ENCODE measurements at places on chromosomes 1 and 21.
A peak's percentile ranks its signal among the peaks of the same experiment; 100 is the strongest.

DNA sequence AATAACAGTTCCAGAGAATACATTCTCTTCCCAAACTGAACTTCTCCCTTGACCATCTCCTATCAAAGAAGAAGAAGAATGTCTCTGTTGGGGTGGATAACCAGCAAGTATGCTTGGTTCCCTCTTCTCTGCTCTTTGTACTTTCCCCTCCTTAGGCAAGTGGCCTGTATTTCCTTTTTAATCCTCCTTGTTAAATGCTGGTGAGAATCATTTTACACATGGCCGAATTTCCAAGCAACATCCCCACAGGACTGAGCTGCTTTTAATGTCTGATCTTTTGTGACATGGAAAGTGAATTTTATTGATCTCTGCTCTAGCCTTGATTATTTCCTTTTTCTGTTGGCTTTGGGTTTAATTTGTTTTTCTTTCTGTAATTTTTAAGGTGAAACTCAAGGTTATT lies 336.7 kb downstream of the DUSP10 start:
- DNase-seq: no peak

DNA sequence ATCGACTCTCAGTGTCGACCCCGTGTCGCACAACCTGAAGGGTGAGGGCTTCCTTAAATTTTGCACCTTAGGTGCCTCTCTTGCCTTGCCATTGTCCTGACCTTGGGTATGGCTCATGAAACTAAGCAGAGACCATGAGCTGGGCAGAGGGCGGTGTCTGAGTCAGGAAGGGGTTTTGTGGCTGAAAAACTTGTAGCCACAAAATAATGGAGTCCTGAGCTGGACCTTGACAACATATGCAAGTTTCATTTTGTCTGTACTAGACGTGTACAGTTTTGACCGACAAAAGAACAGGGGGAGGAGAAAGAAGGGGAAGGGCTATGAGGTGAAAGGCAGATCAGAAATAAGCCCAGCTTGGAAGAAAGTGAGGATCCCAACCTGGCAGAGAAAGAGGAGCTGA lies 8.3 kb upstream of the RUNX1 start:
- DNase-seq: no peak

- peak; percentile 59 for DNase-seq
Measured at GRCh38 chr1:8314346-8315280, 3.3 kb upstream of the SLC45A1 start.

- peak; percentile 82 for DNase-seq
Measured at GRCh38 chr1:155479205-155479604, 83.4 kb downstream of the ASH1L start.

GRCh38 chr1:35932158-35932636 lies 1.3 kb downstream of the AGO3 start:
- DNase-seq: no peak

DNA sequence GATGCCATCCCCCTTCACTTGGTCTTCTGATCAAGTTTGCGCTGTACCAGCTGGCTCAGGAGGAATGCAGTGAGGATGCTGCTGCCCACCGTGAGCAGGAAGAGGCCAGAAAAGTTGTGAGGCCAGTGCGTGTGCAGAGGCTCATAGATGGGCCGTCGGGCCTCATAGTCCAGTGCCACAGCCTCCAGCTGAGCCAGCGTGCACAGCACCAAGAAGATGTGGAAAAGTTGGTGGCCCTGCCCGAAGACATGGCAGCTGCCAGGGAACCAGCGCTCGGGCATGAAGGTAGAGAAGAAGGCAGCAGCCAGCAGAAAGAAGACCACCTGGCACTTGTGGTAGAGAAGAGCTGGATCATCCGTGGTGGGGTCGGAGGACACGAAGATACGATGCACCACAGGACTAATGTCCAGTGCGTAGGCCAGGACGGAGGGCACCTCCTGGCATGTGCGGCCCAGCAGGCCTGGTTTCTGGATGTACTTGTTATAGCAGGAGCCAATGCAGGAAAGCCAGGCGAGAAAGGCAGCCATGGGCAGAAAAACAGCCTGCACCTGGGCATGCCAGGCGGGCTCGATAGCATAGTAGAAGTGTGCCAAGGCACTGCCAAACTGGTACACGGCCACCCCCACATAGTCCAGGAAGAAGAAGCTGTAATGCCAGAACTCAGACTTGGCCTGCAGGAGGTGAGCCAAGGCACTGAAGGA lies 3.7 kb upstream of the AUNIP start:
- DNase-seq: no peak

GRCh38 chr1:225482421-225482950 lies 54.6 kb upstream of the LBR start:
- no peak for DNase-seq

- peak; percentile 32 for DNase-seq
Measured at GRCh38 chr21:31173881-31174555, 135.7 kb upstream of the KRTAP19-8 start.

DNA sequence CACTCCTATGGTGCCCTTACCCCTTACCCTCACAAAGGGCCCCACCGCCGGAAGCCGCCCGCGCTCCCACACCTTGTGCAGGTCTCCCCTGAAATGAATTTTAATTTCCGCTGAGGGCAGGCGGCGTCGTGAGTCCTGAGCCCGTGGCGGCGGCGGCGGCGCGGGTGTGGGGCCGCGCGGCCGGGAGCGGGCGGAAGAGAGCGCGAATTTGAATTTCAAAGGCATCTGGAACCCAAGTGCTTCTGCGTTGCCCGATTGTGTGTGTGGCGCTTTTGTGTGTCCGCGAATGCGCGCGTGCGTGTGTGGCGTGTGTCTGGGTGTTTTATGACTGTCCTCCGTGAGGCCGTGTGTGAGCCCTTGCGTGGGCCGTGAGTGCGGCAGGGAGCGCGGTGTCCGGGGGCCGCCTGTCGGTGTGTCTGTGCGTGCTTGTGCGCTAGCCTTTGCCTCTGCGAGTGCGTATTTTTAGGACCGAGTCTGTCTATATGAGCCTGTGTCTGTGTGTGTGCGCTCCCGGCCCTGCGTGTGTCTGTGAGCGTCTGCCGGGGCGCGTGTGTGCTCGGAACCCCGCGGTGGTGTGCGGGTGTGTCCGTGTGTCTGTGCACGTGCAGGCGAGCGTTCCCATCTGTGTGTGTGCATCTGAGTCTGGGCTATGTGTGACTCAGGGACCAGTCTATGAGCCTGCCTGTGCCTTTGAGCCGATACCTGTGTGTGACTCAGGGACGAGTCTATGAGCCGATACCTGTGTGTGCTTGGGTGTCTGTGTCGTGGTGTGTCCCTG lies 7.9 kb upstream of the ADGRB2 start:
- DNase-seq: no peak

DNA sequence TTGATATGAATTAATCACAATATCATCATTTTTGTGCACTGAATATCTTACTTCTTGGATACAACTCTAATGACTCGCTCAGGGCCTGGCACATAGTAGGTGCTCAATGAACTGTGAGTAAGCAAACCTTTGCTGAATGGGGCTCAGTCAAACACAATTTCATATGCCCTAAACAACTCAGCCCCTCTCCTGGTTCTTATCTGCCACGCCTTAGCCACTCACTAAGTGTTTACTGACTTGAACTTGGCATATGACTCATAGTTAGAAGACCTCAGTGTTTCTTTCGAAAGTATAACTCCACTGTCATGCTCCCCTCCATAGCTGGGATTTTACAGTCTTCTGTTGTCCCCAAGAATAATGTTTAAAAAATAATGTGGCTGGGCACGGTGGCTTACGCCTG lies 4.8 kb upstream of the IFNLR1 start:
- DNase-seq: peak; percentile 91

GRCh38 chr1:168692472-168692871 lies 36.5 kb downstream of the DPT start:
- DNase-seq: no peak

GRCh38 chr1:91736146-91736714 lies 149.7 kb downstream of the TGFBR3 start:
- no peak for DNase-seq

- DNase-seq: no peak
Measured at GRCh38 chr1:39372105-39372504, 119.3 kb upstream of the BMP8A start.

GRCh38 chr1:110676970-110677369 lies 2.2 kb upstream of the KCNA3 start:
- DNase-seq: no peak

DNA sequence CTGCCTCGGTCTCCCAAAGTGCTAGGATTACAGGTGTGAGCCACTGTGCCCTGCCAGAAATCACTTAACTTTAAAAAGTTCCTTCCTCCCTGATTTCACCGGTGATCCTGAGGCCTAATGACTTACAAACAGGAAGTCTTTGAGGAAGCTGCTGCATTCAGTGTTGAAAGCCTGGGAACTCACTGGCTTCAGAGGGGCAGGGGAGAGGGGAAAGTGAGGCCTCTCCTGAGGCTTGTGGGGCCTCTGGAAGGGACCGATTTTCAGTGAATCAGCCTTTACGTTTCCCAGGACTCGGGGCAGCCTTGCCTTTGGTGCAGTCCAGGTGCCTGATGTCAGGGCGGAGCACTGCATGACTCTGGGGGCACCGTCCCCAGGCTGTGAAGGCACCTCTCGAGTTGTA lies 30.1 kb upstream of the ARHGEF10L start:
- peak; percentile 54 for DNase-seq

- no peak for DNase-seq
Measured at GRCh38 chr1:156658945-156659574, 17.1 kb downstream of the BCAN start.

DNA sequence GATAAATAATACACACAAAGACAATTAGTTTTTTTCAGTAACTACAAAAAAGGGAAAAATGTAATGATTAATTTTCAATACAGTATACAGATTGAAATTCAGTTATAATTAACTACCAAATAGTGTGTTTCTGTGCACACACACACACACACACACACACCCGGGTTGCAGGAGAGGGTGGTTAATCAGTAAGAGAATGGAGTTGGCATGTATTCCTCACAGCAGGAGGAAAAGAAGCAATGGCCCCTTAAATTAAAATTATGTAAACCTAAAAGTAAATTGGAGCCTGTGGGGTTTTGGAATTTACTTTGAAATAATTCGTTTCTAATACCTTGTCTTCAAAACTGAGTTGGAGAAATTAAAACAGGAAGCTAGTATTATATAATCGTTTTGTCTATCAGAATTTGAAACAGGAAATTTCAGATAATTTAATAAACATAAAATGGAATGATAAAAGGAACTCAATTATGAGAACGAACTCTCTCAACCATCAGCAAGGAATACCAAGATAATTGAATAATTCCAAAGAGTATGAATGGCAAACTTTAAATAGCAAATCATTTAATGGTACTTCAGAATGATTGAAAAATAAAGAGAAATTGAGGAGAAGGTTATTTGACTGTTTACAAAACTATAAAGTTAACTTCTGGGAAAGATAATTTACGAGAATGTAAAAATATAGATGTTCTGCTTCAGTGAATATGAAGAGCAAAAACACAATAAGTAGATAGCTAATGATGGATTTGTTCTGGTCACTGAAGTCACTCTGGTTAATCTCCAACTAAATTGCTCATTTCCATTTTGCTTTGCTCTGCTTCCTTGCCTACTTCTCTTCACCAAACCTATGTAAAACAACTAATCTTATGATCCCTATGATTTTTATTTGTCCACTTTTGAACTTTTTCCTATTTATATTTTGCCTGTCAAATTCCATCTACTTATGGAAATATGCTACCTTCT lies 547.9 kb upstream of the ZP4 start:
- no peak for DNase-seq

- DNase-seq: no peak
Measured at GRCh38 chr1:186575348-186575747, 104.9 kb downstream of the PTGS2 start.

- DNase-seq: no peak
Measured at GRCh38 chr1:226310637-226311195, 1.8 kb upstream of the LIN9 start.

DNA sequence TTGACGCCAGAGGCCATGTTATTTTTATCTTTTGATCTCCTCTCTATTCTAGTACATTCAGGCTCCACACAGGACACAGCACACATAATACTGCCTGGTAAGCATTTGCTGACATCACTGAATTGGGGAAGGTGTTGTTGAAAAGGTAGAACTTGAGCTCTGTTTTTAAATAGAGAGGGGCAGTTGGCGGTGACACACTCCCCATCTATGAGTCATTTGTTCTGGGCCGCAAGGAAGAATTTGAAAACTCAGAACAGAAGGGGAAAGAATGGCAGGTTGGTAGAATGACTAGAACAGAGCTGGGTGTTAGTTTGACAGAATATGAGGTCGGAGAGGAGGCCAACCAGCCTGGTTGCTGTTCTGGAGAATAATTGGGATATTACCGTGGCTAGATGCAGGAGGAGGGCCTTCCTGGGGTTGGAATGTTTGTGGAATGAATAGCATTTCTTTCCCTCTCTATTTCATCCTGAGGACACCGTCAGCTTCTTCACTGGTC lies 52.1 kb upstream of the ERRFI1 start:
- DNase-seq: no peak

GRCh38 chr1:244836584-244836983 lies 1.1 kb downstream of the COX20 start:
- DNase-seq: no peak

DNA sequence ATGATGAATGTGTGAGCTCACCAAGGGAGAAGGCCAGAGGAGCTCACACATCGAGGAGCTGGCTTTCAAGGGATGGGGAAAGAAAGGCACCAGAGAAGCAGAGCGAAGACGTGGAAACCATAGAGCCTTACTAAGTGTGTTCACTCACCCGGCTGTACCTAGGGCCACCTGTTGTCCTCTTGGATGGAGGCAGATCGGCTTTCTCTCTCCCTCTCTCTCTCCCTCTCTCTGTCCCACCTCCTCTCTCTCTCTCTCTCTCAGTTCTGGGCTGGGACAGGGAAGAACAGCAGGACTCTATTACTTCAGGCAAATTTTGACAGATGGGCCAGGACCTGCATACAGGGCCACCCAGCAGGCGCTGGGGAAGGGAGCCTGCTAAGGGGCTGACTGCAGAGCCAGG lies 64.8 kb downstream of the HIVEP3 start:
- DNase-seq: no peak

GRCh38 chr1:233045588-233045987 lies 95.2 kb downstream of the NTPCR start:
- DNase-seq: no peak

DNA sequence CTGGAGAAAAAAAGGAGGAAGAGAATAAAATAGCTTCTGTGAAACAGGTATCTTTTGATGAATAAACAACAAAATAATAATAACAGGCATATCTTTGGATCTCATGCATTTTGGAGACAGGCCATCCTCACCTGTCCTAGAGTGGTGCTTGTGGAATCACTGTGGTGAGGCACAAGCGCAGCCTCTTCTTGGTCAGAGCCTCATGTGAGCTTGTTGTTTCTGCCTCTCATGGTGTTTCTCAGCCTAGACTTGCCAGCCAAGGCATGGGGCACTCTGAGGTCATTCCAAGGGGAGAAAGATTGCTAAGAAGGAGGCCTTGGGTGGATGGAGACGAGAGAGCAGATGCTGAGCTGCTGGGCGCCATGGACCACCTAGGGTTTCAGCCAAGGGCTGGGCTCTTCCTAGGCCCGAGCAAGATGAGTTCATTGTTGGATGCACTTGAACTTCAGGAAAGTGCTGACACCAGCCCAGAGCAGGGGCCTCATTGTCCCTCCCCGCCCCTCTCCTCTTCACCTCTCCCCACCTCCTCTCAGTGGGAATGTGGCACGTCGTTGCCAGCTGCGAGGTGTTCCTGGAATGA lies 49.5 kb downstream of the ATP5PO start:
- no peak for DNase-seq

DNA sequence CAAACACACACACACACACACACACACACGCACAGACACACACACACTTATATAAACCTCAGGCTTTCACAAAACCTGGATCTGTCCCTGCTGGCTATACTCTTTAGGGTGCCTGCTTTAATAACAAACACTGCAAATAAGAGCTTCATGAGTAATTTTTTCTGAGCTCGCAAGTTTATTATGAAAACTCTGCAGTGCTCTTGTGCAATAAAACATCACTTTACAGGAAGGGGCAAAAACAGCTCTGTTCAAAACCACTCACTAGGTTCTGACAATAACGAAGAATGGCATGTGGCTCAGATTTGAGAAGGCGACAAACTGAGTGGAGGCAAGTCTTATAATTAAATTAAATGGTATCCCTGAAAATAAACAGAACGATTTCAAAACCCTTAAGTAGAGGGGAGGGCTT lies 42.6 kb upstream of the CTPS1 start:
- peak; percentile 62 for DNase-seq
